ENCODE measurements at places on chromosomes 16 and 17. TPM values are rescaled to one million over a fixed set of nuclear protein-coding genes. Genes with fewer than 3 reads are reported as not detected.

Gene PFAS
- polyA plus RNA-seq, result 38.1 TPM

Gene SLC5A2
- 11.0 TPM for polyA plus RNA-seq

Gene NAGS
- 1.4 TPM for polyA plus RNA-seq

Gene SOX15
- polyA plus RNA-seq, result 15.2 TPM

Gene SOCS1
- polyA plus RNA-seq, result 3.8 TPM

Gene DPEP2
- 1.0 TPM for polyA plus RNA-seq

Gene TBC1D28
- not detected for polyA plus RNA-seq

Gene TSNAXIP1
- 20.0 TPM for polyA plus RNA-seq

Gene SNF8
- 108 TPM for polyA plus RNA-seq

Gene SERPINF2
- polyA plus RNA-seq, result 1.2 TPM

Gene PNMT
- polyA plus RNA-seq, result 6.2 TPM

Gene GP1BA
- 0.57 TPM for polyA plus RNA-seq
